Fibroblast of villous mesenchyme (primary cell): ENCODE measurements at places on chromosomes 12 and 14. TPM values are rescaled to one million over a fixed set of nuclear protein-coding genes. Genes with fewer than 3 reads are reported as not detected.

The FAR2 gene
- 5.6 and 8.7 TPM in 2 replicates for total RNA-seq

The TMEM30B gene
- 0.32 TPM in 1 of 2 replicates, not detected in the other for total RNA-seq

The CTSG gene
- not detected in 2 replicates for total RNA-seq

The IGF1 gene
- under 0.01 and 0.64 TPM in 2 replicates for total RNA-seq

The COX8C gene
- total RNA-seq, result not detected in 2 replicates
